ENCODE measurements at places on chromosomes 6 and 20. TPM values are rescaled to one million over a fixed set of nuclear protein-coding genes. Genes with fewer than 3 reads are reported as not detected.

GRCh38 chr6:153958860-153959259 is 80.2 kb upstream of the OPRM1 start:
- H3K4me1 ChIP-seq = no peaks in the 10 kb centered on the region
- DNase-seq = no peak
- no peak overlapping the region for H3K4me3 ChIP-seq
- H3K27me3 ChIP-seq = no peaks in the 10 kb centered on the region
- no peaks in the 10 kb centered on the region for H3K36me3 ChIP-seq
- H3K27ac ChIP-seq = no peak overlapping the region

GRCh38 chr6:151275566-151275965 is 35.8 kb downstream of the AKAP12 start:
- H3K36me3 ChIP-seq = no peaks in the 10 kb centered on the region
- no peaks in the 10 kb centered on the region for H3K4me1 ChIP-seq
- H3K27ac ChIP-seq = no peak overlapping the region
- H3K4me3 ChIP-seq = no peak overlapping the region
- no peak for DNase-seq

DNA sequence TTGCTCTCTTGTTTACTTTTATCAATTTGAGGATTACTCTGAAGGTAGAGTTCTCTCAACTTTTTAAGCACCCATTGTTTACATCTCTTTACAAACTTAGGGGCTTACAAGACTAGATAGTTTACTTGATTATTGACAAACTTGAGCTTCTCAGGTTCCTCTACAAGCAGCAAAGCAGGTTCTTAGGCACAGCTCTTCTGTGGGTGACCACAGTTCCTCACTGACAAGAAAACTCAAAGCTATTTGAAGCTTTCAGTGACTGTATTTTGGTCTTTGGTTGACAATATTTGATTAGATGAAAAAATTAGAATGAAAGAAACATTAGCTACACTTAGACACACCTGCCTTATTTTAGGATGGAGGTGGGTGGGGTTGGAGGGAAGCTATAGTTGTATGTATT is 327.3 kb upstream of the RUNX2 start:
- no peak overlapping the region for H3K4me3 ChIP-seq
- no peaks in the 10 kb centered on the region for H3K36me3 ChIP-seq
- DNase-seq = no peak
- H3K4me1 ChIP-seq = no peaks in the 10 kb centered on the region
- no peaks in the 10 kb centered on the region for H3K27me3 ChIP-seq

DNA sequence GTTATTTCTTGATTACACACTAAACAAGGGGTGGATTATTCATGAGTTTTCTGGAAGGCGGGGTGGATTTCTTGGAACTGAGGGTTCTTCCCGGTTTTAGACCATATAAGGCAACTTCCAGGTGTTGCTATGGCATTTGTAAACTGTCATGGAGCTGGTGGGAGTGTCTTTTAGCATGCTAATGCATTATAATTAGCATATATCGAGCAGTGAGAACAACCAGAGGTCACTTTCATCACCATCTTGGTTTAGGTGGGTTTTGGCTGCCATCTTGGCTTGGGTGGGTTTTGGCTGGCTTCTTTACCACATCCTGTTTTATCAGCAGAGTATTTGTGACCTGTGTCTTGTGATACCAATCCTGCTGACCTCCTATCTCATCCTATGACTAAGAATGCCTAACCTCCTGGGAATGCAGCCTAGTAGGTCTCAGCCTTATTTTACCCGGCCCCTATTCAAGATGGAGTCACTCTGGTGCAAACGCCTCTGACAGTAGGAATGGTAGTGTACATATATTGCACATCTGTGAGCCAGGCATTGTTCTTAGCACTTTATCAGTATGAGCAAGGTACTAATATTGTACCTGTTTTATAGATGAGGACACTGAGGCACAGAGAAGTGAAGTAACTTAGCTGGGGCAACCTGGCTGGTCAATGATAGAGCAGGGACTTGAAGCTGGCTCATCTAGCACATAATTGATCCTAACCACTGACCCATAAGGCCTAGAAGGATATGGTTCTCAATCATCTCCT is 203.7 kb downstream of the NFATC2 start:
- no peaks in the 10 kb centered on the region for H3K36me3 ChIP-seq
- H3K4me1 ChIP-seq = no peaks in the 10 kb centered on the region
- H3K27ac ChIP-seq = no peak overlapping the region
- H3K4me3 ChIP-seq = no peak overlapping the region
- DNase-seq = no peak
- no peaks in the 10 kb centered on the region for H3K27me3 ChIP-seq

GRCh38 chr20:57911512-57912226 is 201.9 kb upstream of the PMEPA1 start:
- H3K27ac ChIP-seq = no peak overlapping the region
- H3K27me3 ChIP-seq = no peaks in the 10 kb centered on the region
- DNase-seq = no peak
- no peaks in the 10 kb centered on the region for H3K36me3 ChIP-seq
- no peak overlapping the region for H3K4me3 ChIP-seq

DNA sequence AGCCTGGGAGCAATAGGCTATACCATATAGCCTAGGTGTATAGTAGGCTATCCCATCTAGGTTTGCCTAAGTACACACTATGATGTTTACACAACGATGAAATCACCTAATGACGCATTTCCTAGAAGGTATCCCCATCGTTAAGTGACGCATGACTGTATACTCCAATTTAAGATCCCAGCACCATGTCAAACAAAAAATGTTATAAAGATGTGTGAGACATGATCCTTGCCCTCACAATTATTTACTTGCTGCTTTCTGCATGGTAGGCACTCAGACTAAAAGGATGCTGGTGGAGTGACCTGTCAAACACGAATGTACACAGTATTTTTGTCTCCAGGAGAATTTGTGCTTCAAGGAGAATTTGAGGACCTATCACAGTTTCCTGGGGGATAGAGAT is 32.3 kb downstream of the SNAP25 start:
- no peaks in the 10 kb centered on the region for H3K36me3 ChIP-seq
- H3K27ac ChIP-seq = no peak overlapping the region
- no peak for DNase-seq

DNA sequence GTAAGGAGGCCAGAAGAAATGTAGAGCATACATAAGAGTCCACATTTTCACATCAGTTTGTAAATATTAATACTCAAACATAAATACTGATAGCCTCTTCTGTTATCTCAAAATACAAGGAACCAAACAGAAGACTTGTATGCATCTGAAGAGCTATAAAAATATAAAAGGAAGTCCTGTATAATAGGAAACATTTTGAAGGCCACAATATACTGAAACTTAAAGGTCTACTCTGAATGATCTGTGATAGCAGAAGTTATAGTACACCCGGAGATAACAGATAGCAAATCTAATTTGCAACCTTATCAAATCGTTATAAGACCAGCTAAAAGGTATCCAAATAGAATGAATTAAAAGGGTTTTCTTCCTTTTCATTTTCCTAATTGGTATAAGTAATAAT is 111.2 kb downstream of the HIVEP2 start:
- no peaks in the 10 kb centered on the region for H3K36me3 ChIP-seq
- no peak overlapping the region for H3K4me3 ChIP-seq
- peaks cover 4% of the 10 kb centered on the region for H3K4me1 ChIP-seq
- DNase-seq = no peak

- DNase-seq = no peak
- H3K36me3 ChIP-seq = peaks cover 6% of the 10 kb centered on the region
- no peaks in the 10 kb centered on the region for H3K27me3 ChIP-seq
- no peak overlapping the region for H3K4me3 ChIP-seq
- H3K4me1 ChIP-seq = peaks cover 8% of the 10 kb centered on the region
- H3K27ac ChIP-seq = peak overlapping the region; percentile 68
Measured at GRCh38 chr20:46630306-46630705, 21.0 kb downstream of the SLC13A3 start.

DNA sequence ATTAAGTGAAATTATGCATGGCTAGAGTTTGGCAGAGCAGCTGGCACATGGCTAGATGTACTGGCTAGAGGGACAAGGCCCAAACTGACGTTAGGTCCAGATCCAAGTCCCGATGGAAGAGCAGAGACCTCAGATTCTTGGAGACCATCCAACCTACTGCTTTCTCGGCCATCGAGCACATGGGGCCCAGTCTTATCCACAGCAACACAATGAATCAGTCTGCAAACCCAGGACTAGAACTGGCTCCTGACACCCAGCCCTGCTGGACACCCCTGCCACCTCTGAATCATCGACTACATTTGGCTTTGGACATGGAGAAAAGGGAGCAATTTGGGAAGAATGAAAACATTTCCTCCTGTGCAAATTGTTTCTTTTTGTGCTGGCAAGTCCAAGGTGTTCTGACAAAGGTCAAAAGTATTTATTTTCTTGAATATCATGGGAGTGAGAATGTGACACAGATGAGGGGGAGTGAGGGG is 23.9 kb upstream of the YWHAB start:
- H3K27ac ChIP-seq = peak overlapping the region; percentile 4
- H3K4me1 ChIP-seq = peaks cover 3% of the 10 kb centered on the region
- H3K27me3 ChIP-seq = no peaks in the 10 kb centered on the region

GRCh38 chr6:10962673-10963072 is 75.8 kb downstream of the SYCP2L start:
- H3K27ac ChIP-seq = no peak overlapping the region
- no peak overlapping the region for H3K4me3 ChIP-seq
- no peaks in the 10 kb centered on the region for H3K4me1 ChIP-seq
- DNase-seq = no peak
- no peaks in the 10 kb centered on the region for H3K27me3 ChIP-seq
- H3K36me3 ChIP-seq = no peaks in the 10 kb centered on the region

GRCh38 chr20:47503685-47504084 is 2.0 kb downstream of the NCOA3 start:
- H3K36me3 ChIP-seq = no peaks in the 10 kb centered on the region
- H3K27me3 ChIP-seq = no peaks in the 10 kb centered on the region
- H3K4me3 ChIP-seq = peak overlapping the region; percentile 78
- H3K27ac ChIP-seq = no peak overlapping the region
- DNase-seq = no peak
- peaks cover 16% of the 10 kb centered on the region for H3K4me1 ChIP-seq

PREX1 gene
- total RNA-seq = 38.2 TPM

TSPYL4 gene
- total RNA-seq = 25.8 TPM

LINC00237 gene
- total RNA-seq = not detected

SLC17A9 gene
- total RNA-seq = 9.5 TPM

All from kidney (tissue), 22 donors.